ENCODE measurements at places on chromosomes 3 and 15.

GRCh38 chr3:122810734-122811133 is 15.9 kb downstream of the SLC49A4 start:
- DNase-seq, result no peak

- DNase-seq, result no peak
Observed at GRCh38 chr3:139140553-139140952, 95.9 kb upstream of the PRR23C start.

GRCh38 chr3:57998366-57999283 is 9.6 kb upstream of the FLNB start:
- DNase-seq, result no peak

DNA sequence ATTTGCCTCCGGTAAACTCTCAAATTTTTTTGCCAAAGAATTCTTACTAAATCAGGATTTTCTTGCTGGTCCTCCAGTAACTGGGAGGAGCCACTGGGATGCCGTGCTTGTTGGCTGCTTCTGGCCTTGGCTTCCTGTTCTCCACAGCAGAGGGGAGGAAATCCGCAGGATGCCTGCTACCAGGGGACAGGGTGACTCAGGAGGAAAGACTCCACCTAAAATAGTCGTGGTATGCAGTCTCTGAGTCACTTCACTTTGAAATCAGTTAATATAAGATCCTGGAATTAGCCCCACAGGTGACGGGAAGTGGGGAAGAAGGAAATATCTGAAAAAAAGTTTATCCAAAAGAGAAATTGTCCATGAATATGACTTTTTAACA is 6.5 kb upstream of the TM4SF18 start:
- DNase-seq, result no peak

DNA sequence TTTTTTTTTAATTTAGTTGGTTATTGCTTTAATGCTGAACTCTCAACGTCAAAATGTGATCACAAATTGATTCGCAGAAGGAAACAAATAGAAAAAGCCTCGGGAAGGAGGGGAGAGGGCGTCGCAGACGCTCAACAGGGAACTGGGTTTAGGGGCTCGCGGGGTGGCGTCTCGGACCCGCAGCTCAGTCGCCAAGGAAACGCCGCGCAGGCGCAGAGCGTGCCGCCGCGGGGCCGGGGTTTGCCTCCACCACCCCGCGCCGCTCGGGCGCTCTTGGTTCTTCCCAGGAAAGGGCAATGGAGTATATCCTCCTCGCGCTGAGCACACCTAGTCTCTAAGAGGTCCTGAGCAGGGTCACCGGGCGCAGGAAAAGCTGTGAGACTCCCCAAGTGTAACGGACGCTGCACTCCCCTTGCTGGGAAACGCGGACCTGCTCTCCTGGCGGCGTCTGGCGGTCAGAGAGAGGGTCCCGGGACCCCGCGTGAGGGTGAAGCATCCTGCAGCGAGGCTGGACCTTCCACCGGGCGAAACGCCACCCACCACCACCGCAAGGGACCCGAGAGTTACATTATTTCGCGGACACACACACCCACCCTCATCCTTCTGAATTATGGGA is 753 bp downstream of the PLCH1 start:
- no peak for DNase-seq

- DNase-seq, result no peak
Observed at GRCh38 chr15:71743861-71744382, 66.4 kb upstream of the NR2E3 start.

DNA sequence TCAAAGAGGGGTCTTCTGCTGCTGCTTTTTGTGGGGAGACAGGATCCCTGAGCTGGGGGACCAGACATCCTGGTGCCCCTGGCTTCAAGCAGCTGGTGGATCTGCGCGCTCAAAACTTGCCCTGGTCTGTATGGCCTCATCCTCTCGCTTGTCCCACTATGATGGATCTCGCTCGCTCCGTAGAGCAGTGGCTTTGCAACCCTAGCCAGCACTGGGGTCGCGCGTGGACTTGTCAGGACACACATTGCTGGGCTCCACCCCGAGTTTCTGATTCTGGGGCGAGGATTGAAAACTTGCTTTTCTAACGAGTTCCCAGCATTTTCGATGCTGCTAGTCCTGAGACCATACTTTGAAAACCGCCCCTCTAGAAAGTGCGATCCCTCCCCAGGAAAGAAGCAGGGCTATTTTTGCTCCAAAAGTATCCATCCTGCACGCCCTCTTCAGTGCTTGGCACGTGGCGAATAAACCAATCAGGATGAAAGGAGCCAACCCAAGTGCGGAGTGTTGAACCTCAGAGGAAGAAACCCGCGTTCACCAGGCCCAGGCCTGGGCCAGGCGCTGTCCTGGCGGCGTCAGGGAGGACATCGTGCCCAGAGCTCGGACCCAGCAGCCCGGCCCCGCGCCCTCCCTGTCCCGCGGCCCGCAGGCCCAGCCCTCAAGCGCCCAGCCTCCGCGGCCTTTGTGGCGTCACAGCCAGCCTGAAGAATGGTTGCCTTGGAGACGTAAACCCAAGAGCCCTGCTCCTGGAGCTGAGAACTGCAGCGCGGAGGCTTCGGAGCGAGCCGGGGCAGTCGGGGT is at the start of gene CFAP100:
TSS of gene CFAP100 (plus strand) at position 731 of the 798 bp plus-strand sequence. CDS start 1,092 bp downstream, outside the sequence.
- DNase-seq, result no peak

- DNase-seq, result no peak
Observed at GRCh38 chr15:28022181-28022580, 76.9 kb downstream of the OCA2 start.

DNA sequence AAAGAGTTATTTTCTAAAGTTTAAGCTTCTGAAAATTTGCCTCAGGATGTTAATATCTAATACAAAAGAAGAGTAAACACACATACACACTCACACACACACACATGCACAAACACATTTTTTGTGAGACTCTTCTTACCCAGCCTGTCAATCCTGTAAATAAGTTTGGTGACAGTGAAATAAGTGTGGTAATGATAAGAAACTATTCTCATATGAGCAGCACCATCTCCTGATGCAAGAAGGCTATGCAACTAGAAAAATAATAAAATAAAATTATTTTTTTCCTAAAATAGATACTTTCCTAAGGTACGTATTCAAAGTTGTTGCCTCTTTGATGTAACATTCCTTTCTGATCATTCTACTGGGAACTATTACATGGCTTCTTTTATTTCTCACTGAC is 155.1 kb downstream of the MECOM start:
- no peak for DNase-seq

DNA sequence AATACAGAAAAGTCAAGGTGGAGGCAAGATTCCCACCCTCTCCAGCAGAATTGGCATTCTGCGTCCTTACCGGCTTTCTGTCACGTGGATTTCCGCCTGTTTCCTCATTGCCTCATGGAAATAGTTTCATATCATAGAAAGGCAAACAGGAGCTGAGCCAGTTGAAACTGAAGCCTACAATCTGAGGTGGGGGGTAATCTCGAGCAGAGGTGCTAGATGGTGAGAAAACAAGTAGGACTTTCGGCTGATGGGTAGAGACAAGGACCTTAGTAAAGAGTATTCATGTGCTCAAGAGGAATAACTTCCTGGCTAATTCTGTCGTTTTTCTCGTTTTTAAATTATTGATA is 39.9 kb downstream of the LRCH3 start:
- DNase-seq, result no peak

DNA sequence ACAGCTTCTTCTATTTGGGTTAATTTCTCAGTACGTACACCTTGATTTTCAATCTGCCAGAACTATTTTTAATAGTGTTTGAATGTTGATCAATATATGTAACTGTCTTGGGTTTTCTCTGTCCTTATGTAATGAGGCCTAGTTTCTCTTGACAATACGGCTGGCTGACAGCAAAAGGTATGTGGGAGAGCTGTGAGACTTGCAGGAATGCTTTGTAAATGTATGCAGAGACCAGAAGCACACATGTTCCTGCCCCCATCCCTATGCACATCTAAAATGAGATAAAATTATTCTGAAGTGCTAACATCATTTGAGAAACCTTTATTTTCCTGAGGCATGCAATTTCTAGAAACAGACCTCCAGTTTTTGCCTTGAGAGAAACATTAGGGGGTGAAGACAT is 593.8 kb upstream of the GBE1 start:
- no peak for DNase-seq

- DNase-seq, result no peak
Observed at GRCh38 chr3:128861491-128861890, 17.9 kb upstream of the ACAD9 start.

DNA sequence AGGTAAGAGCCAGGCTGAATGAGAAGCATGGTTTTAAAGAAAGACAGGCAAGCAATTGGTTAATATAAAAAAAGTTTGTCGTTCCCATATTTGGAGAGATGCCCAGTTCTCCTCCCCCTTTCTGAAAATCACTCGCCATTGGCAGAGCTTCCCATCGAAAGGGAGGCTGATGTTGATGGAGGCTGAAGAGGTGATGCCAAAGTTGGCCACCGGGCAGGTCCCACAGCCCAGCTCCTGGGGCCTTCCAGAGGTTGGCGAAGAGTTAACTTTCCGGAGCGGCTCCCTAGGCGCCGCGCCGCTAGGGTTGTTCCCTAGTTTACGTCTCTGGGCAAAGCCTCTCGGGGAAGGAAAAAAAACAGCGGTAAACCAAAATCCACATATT is 793 bp downstream of the PCOLCE2 start:
- no peak for DNase-seq

DNA sequence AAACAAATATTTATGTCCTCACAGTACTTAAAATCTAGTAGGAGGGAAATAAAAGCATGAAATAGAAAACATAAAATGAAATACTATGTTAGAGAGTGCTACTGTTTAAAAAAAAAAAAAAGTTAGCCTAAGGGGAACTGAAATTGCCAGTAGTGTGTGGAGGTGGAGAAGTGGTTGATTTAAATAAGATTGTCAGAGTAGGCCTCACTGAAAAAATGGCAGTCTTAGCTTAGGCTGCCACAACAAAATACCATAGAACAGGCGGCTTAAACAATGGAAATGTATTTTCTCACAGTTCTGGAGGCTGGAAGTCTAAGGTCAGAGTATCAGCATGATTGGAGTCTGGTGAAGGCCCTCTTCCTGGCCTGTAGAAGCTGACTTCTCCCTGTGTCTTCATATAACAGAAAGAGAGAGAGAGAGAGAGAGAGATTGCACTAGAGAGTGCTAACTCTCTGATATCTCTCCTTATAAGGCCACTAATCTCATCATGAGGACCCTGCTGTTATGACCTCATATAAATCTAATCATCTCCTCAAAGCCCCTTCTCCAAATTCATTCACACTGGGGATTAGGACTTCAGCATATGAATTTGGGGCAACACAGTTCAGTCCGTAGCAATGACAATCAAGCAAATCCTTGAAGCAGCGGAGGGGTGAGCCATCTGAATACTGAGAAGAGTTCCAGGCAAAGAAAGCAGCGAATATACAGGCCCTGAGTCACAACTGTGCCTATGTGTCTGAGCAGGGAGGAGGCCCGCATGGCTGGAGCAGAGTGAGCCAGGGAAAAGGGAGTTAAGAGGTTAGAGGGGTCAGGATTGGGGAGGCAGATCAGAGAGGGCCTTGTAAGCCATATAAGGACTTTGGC is 23.6 kb upstream of the LRRC34 start:
- no peak for DNase-seq

- DNase-seq, result no peak
Observed at GRCh38 chr15:65906396-65906795, 37.1 kb downstream of the RAB11A start.

- no peak for DNase-seq
Observed at GRCh38 chr3:172140499-172141391, 101.4 kb downstream of the FNDC3B start.

GRCh38 chr3:173529062-173529711 is 131.6 kb downstream of the NLGN1 start:
- no peak for DNase-seq

GRCh38 chr3:59566481-59566975 is 516.7 kb upstream of the CFAP20DC start:
- DNase-seq, result no peak

- no peak for DNase-seq
Observed at GRCh38 chr3:134709561-134710312, 58.9 kb upstream of the KY start.

DNA sequence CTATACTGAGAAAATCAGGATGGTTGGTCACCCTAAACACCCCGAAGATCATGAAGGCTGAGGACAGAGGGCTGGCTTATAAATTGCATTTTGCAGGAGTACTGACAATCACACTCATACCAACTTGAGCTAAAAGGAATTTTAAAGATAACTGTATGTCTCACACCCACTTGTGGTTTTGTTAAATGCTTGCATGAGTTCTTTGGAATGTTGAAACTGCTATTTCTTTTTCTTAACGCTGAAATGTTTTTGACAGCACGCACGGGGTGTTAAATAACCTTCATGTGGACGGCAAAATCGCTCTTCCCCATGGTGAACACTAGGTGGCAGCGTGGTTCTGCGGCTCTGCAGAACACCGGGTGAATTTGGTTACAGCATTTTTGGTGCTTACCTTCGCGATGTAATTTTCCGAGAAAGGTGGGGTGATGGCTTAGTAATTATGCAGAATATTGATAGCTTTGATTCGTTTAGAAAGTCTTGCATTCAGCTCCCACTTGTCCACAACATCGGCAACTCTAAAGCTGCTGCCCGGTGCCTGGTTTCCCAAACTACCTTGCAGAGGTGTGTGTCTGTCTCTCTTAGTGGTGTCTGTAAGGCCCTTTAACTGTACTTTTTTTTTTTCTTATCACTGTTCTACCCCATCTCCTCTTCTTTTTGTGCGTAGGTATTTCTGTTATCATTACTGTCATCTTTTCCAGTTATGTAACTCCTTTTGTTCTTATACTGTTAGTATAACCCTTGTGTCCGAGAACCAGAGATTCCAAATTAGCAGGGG is 51.7 kb downstream of the ARNT2 start:
- DNase-seq, result peak; percentile 21

DNA sequence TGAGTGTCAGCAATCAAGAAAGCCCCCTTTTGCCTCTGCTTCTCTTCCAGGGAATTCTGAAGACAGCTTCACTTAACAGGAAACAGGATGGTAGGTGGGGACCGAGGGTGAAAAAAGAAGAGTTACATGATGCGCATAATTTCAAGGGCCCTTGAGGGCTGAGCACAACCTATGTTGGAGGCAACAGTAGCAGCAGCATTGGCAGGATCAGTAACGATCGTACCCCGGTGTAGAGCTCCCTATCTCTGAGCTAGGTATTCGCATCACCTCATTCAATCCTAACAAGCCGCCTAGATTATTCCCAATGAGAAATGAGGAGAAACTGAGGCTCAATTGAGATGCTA is 432 bp upstream of the RAD54L2 start:
- no peak for DNase-seq

GRCh38 chr3:172675441-172676193 is 35.2 kb downstream of the NCEH1 start:
- no peak for DNase-seq

GRCh38 chr3:151592287-151592686 is 131.4 kb upstream of the IGSF10 start:
- DNase-seq, result no peak

DNA sequence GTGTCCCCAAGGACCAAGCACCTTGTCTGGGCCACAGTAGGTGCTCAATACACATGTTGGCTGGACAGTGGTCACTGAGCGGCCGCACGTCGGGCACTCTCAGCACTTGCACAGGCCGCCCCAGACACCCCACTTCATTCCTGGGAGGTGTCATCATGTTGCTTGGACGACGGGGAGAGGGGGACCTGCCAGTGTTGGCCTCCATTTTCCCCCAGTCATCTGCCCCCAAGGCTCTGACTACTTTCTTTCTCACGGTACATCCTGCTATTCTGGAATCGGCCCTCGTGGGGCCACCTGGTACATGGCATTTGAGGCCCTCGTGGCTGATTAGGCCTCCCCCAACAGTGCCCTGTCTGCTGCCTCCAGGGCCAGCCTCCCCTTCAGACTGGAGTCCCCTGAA is 1.2 kb upstream of the RHO start:
- DNase-seq, result no peak

- DNase-seq, result no peak
Observed at GRCh38 chr3:9111417-9111816, 138.0 kb downstream of the SRGAP3 start.
